ENCODE measurements at places on chromosomes 16 and 17.

GRCh38 chr17:70434536-70435490 lies 265.5 kb downstream of the KCNJ2 start:
- DNase-seq = no peak

DNA sequence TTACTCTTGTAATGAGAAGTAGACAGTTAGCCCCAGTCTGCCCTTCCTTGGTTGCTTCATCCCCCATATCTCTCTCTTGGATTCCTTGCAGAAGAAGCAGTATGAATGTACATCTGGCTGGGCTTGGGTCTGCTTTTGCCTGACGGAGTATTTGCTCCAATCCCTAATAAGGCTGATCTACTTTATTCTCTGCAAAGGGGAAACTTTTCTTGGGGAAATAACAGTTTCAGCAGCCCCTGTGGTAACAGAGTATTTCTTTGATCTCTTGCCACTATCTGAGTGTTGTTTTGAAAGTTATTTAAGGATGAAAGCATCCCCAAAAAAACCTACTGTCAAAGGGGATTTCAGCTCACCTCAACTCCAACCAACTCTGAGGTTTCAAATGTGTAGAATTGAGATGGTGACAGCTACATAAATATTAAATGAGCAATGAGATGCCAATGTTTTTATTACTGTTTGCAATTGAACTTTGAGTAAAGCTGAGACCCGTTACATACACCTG lies 168.9 kb upstream of the NOG start:
- no peak for DNase-seq

- DNase-seq = no peak
Observed at GRCh38 chr16:3659251-3659650, 4.8 kb downstream of the DNASE1 start.

DNA sequence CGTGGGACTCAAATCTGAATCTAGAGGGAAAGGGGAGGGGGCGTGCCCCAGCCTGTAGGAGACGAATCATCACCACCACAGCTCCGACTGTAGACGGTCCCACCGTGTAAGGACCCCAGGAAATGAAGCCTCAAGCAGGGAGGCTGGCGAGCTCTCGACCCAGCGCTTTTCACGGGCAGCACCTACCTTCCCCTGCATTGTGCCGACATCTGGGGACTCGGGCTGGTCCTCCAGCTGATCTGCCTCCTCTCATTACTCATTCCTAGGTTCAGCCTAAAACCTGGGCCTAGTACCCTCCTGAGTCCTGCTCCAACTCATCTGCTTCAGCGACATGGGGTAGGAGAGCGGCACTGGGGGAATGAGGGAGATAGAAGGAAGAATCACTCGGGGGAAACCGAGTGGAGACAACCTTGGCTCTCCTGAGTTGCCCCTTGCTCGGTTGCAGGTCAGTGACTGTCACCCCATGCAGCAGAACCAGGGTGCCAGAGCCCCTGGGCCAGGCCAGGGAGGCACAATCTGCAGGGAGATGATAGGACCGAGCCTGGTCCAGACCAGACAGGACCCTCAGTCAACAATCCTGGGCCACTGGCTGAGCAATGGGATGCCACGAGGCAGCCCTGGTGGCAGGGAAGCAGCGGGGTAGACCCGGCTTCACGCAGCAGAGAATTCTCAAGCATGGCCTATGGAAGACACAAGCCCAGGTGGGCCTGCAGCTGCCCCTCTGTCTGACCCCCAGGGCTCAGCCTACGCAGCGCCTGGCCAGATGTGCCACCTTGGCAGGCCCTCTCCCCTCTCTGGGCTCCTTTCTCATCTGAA lies 833 bp upstream of the BCAR1 start:
- DNase-seq = no peak

DNA sequence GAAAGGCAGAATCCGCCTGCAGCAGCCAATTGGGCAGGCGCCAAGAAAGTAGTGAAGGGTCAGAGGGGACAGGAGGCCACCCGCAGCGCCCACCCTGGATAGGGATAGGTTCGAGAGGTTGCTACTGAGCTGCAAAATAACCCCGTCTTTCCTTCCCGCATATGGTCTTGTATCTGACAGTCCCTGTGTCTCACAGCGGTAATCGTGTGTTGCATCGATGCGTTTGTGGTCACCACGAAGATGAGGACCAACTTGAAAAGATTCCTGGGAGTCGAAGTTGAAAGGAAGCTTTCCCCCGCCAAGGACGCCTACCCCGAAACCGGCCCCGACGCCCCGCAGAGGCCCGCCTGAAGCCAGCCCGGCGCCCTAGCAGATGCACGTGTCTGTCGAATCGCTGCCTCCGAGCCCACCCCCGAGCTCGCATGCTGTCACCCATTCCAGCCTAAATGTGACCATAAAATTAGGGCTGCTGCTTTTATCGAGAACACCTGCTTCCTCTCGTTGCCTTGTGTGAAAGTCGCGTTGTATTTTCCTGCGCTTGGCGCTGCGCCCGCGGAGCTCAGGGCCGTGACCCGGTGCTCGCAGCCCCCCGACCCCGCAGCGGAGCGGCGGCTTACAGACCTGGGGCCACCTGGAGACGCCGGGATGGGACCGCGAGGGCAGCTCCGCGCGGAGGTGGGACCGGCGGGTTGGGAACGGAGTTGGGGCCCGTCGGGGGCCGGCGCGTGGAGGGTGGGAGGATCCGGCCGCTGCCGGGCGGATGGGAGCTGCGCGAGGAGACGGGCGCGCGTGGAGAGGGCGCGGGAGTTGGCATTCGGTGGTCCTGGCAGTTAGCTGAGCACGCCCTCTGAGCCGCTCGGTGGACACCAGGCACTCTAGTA lies at the start of gene CMTM2:
CMTM2 (plus strand) TSS at position 813 of the 881 bp plus-strand sequence. CDS start 145 bp downstream, outside the sequence.
- DNase-seq = no peak

GRCh38 chr17:61325382-61326073 lies 74.1 kb upstream of the TBX2 start:
- no peak for DNase-seq

DNA sequence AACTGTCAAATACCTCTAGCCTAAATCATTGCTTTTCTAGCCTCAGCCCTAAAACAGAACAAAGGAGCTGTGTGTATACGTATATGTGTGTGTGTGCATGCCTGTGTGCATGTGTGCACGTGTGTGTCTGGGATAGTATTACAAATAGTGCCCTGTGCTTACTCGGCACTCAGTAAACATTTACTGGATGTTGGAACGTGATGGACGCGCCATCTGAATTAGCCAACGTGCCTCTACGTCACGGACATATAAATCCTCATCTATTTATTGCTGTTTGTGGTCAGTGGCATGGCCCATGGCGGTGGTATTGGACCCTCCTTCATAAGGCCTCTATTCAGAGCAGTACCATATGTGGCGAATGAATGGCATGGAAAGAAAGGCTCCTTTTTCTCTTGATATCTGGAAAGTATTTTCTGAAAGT lies 37.5 kb downstream of the WWP2 start:
- DNase-seq = no peak

GRCh38 chr16:21597561-21598030 lies 1.8 kb upstream of the METTL9 start:
- DNase-seq = no peak

DNA sequence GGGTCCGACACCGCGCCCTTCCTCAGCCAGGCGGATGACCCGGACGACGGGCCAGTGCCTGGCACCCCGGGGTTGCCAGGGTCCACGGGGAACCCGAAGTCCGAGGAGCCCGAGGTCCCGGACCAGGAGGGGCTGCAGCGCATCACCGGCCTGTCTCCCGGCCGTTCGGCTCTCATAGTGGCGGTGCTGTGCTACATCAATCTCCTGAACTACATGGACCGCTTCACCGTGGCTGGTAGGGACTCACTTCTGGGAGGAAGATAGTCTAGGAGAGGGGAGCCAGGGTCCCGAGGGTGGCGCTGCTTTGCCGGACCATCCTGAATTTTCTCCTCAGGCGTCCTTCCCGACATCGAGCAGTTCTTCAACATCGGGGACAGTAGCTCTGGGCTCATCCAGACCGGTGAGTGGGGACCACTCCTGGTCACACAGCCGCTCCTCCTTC lies 601 bp downstream of the SPNS1 start:
- no peak for DNase-seq

GRCh38 chr17:80389011-80389995 lies 25.7 kb upstream of the ENDOV start:
- DNase-seq = no peak

- peak; percentile 65 for DNase-seq
Observed at GRCh38 chr16:85164838-85165516, 52.7 kb upstream of the CIBAR2 start.

DNA sequence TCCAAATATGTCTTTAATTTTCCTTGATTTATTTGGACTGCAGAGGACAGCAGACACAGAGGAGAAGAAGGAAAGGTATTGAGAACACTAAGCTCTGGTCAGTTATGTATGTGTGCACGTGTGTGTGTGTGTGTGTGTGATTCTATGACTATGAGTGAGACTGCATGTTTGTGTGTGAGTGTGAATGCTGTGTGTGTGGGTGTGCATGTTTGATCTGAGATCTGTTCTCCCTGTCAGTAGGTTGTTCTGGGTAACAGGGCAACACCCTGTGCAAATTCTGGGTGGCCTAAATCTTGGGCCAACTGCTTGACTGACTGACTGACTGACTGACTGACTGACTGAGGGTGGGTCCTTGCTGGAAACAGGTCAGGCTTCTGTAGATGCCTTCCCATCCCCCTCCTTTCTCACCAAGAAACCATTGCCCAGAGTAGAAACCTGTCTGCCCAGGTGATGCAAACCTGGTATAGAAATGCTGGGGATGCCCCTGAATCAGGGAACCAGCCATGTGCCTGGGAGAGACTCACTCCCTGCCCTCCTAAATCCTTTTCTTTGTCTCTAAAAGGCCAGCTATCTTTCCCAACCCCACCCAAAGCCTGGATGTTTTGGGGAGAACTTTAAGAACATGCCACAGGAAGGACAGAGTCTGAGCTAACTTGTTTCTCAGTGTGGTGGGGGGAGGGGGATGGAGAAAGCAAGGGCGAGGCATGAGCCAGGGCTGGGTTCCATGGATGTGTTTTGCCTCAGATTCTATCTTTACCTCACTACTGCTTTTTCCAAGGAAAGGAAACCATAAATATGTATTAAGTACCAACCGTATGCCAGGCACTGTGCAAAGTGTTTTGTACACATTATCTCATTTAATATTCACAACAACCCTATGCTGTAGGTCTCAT lies 4.5 kb upstream of the NR1D1 start:
- DNase-seq = no peak

DNA sequence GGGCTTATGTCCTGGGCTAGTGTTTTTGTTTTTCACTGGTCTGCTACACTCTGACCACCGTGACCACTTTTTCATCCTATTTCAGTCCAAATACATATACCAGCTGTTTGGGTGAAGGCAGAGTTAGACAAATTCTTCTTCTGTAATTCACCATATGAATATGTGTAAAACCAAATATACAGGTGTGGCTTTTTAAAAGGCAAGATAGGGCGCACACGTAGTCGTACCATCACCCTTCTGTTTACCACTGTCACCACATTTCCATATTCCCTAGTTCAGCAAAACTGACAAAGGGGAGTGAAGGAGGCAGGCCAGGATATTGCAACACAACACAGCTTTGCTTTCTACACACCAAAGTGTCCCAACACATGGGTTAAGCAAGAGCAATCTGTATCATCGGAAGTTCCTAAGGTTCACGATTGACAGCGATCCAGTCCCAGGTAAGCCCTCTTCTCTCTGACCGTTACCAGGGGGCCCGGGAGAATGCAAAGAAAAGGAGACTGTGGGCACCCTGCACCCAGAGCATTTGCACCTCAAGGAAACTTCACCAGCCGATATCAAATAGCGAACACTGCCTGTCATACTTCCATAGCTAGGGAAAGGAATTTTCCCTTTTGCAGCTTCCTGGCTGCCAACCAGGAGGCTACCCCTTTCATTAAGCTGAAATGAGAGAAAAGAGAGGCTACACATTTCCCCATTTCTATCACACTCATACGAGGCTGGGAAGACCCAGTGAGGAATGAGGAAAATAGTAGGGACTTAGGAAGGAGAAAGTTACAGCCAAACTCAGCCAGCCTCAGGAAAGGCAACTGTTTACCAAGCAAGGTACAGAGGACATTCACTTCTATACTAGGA lies 23.1 kb downstream of the CREBBP start:
- DNase-seq = peak; percentile 74

DNA sequence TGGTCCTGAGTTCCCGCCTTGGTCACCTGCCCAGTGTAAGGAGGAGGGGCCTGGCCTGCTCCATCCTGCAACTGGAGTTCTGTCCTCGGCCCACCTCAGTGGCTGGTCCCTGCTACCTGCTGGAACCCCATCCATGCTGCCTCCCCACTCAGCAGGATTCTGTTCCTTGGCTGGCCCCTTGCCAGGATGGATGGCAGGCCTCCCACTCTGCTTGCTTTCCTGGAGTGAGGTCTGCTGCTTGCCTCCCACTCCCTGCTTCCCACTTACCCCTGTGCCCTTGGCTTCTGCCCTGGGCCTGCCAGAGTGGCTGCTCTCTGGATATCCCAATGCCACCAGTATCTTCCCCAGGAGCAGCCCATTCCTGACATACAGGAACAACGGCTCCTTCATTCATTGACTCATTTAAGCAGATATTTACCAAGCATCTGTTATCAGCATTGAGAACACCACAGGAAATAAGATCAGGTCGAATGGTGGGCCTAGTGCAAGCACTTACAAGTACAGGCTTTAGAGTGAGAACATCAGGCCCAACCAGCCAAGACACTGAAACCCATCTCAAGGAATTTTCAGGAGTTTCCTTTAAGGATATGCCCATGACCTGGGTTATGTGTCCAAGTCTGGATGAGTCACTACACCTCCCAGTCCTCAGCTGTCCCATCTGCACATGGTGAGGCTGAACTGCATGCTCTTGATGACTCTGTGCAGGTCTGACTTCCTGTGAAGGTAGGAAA lies 17.0 kb upstream of the RPRML start:
- no peak for DNase-seq

- DNase-seq = no peak
Observed at GRCh38 chr16:24344784-24345183, 88.6 kb downstream of the CACNG3 start.

DNA sequence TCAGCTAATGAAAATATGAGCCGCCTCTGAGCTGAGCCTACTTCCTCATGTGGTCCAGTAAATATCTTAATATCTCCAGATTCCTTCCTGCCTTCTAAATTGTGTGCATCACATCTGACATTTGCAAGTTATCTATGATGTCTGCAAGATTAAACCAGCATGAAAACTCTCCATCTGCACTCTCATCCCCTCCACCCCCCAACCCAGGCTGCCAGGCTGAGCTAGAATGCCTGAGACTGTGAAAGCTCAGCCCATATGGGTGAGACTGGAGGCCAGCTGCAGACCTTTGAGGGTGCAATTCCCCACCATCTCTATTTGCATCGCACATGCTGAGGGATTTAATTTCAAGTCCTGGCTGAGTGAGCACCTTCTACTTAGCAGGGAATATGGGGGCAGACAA lies 82.8 kb downstream of the ASIC2 start:
- DNase-seq = no peak

GRCh38 chr16:28504707-28505404 lies 1.8 kb downstream of the IL27 start:
- no peak for DNase-seq

GRCh38 chr17:36849871-36850348 lies 87.4 kb upstream of the LHX1 start:
- no peak for DNase-seq

Measured in tibial nerve (tissue), 4 donors.